ENCODE measurements at places on chromosomes 7 and 10.
A peak's percentile ranks its signal among the peaks of the same experiment; 100 is the strongest.

- DNase-seq, result no peak
Observed at GRCh38 chr10:33524966-33525365, 190.5 kb upstream of the NRP1 start.

GRCh38 chr10:52639652-52640051, 132.9 kb downstream of the MBL2 start:
- DNase-seq, result no peak

DNA sequence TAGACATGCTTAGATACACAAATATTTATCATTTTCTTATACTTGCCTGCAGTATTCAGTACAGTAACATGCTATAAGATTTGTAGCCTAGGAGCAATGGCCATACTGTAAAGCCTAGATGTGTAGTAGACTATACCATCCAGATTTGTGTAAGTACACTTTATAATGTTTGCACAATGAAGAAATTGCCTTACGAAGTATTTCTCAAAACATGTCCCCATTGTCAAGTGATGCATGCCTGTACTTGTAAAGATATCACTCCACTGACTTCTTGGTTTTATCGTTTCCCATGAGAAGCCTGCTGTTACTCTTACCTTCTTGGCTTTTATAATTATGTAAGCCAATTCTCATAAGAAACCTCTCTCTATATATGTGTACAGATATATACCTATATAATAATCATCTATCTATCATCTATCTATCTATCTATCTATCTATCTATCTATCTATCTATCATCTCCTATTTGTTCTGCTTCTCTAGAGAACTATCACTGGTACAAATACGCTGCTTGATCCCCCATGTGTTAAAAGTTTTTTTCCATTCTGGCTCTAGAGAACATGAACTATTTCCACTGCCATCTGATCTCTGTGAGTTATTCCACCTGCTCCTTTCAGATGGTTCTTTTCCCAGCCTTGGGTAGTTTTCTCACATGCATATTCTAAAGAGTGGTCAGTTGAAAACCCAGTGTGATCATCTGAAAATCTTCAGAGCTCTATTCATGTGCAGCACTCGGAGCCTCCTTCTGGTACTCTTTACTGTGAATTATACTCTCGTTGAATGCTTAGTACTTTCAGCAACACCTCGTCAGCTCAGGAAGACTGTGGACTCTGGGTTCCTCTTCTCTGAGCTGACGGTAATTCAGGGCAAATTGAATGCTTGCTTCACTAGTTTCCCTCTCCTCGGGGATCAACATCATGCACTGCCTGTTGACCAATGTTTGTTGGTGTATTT, 14.5 kb upstream of the VCL start:
- DNase-seq, result peak; percentile 75

- DNase-seq, result no peak
Observed at GRCh38 chr10:102066399-102067088, 1.4 kb downstream of the HPS6 start.

GRCh38 chr7:148135116-148135515, 455.4 kb upstream of the C7orf33 start:
- DNase-seq, result no peak

DNA sequence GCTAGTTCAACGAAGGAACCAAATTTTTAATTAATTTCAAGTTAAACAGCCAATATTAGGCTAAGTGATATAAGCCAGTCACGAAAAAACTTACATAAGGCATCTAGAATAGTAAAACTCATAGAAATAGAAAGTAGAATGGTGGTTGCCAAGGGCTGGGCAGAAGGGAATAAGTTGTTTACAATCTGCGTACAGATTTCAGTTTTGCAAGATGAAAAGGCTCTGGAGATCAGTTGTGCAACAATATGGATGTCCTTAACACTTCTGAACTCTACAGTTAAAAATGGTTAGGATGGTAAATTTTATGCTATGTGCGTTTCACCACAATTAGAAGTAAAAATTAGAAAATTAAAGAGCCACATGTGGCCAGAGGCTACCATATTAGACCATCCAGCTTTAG, 13.3 kb downstream of the SCRN1 start:
- DNase-seq, result no peak

DNA sequence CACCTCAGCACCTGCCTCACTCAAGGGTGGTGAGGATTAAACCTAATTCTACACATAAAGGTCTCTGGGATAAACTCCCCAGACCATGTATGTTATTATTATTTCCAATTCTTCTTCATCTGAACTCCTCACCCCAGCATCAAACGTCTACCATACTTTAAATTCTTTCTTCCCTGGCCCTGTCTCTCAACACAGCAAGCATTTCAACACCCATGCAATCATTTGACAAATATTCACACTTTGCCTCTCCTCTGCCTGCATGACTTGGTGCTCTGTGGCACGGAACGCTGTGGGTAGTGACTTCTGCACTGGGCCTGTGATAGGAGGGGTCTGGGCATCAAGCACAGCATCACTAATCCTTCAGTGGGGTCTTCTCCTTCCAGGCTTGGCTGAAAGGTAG, 490.8 kb downstream of the TNS3 start:
- no peak for DNase-seq

DNA sequence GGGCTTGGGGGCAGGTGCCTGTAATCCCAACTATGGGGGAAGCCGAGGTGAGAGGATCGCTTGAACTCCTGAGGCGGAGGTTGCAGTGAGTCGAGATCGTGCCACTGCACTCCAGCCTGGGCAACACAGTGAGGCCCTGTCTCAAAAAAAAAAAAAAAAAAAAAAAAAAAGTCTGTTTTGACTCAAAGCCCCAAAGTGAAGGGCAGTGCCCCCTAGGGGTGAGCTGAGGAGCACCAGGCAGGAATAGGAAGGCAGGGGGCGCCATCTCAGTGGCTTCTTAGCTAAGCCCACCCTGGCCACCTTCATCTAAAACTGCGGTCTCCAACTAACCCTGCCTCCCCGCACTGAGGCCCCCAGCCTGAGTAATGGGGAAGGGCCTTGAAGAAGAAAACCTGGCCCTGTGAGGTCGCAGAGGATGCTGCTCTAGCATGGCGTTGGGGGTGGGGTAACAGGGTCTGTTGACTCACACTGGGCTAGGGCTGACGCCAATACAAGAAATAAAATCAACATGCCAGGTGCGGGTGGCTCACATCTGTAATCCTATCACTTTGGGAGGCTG, 9.8 kb downstream of the PODXL start:
- peak; percentile 10 for DNase-seq

- DNase-seq, result no peak
Observed at GRCh38 chr10:80252296-80252887, 37.1 kb downstream of the MAT1A start.

- no peak for DNase-seq
Observed at GRCh38 chr10:75098902-75099673, 12.4 kb upstream of the SAMD8 start.

- DNase-seq, result no peak
Observed at GRCh38 chr7:2384354-2385243, 18.8 kb upstream of the CHST12 start.

GRCh38 chr7:102469972-102470825, 5.4 kb downstream of the LRWD1 start:
- DNase-seq, result no peak

DNA sequence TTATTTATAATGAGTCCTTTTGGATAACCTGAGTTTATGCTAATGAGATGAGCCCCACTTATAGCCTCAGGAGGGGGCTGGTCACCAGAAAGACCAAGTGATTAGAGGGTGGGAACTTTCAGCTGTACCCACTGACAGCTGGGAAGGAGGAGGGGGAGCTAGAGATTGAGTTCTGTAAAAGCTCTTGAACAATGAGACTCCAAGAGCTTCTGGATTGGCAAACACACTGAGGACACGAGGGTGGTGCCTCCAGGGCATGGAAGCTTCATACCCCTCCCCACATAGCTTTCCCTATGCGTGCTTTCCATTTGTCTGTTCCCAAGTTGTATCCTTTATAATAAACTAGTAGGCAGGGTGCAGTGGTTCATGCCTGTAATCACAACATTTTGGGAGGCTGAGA, 20.3 kb downstream of the MRPS24 start:
- DNase-seq, result no peak

GRCh38 chr10:12795315-12796110, 206.0 kb downstream of the CCDC3 start:
- DNase-seq, result no peak

DNA sequence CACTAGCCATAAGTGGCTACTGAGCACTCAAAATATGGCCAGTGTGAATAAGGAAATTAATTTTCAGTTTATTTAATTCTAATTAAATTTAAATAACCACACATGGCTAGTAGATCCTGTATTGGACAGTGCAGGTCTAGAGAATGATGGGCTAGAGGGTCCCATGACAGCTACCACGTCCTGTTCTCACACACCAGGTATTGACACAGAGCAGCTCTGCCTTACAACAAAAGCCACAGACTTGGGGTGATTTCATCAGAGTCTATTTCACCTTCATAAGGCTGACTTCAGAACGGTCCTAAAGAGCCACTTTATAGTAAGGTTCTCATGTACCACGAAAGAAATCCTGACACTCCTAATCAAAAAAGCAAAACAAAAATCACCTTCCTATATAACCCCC, 111.3 kb downstream of the UBE2H start:
- no peak for DNase-seq

DNA sequence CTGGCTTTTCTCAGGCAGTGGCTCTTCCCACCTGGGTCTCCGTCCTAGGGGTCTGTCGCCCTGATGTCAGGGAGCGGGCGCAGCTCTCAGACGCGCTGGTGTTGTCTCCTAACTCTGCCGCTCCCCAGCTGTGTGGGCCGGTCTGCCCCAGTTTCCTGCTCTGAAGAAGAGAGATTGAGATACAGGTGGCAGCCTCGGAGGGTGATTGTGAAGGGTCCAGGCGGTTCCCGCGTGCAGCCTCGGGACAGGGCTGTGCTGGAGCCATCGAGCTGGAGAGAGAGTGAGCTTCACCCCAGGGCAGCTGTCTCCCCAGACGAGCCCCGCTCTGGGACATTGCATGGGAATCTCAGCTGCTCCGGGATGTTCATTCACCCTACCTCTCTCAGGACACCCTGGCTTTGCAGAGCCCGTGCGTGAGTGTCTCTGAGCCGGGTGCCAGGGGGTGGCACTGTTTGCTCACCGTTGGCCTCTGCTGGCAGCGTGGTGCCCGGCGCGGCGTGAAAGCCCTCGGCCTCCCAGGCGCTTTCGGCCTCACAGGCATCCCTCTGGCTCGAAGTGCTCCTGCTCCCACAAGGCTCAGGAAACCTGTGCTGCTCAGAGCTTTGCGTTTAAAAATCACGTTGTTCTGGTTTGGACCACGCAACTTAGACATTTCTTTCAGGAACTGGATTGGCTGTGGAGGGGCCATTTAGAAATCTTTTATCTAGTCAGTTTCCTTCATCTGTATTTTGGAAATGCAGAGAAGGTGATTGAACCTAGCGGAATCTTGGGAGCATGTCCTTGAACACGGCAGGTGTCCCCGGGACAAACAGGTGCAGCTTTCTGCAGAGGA, 33.8 kb upstream of the ZFAND2A start:
- DNase-seq, result peak; percentile 82

GRCh38 chr7:142375710-142376313, 118.0 kb upstream of the PRSS58 start:
- peak; percentile 46 for DNase-seq

DNA sequence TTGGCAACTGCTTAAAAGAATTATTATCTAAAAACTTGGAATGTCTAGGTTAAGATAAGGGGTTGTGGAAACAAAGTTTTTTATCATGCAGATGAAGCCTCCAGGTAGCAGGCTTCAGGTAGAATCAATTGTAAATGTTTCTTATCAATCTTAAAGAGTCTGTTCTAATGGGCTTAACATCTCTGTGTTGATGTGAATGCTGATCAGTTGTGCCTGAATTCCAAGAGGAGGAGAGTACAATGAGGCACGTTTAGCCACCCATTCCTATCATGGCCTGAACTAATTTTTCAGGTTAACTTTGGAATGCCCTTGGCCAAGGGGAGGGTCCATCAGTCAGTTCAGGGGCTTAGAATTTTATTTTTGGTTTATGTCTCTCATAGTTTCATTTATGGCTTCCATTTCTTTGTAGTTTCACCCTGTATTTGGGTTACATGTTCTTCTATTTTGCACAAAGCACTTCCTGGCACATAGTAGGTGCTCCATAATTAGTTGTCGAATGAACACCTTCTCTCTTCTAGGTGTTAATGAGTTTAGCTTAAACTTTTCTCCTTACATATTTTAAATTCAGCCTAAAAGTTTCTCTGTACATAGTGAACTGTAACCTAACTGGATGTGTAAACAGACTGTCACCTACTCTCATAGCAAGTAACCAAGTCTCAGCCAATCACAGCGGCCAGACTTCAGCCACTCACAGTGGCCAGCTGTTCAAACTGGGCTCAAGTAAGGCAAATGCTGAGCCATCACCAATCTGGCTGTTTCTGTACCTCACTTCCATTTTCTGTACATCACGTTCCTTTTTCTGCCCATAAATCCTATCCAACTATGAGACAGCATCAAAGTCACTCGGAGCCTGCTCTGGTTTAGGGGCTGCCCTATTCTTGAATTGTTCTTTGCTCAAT, 34.7 kb downstream of the ALOX5 start:
- no peak for DNase-seq

- DNase-seq, result peak; percentile 93
Observed at GRCh38 chr10:72637398-72637857, 11.5 kb upstream of the MICU1 start.

GRCh38 chr7:50952544-50952943, 169.8 kb upstream of the GRB10 start:
- no peak for DNase-seq

DNA sequence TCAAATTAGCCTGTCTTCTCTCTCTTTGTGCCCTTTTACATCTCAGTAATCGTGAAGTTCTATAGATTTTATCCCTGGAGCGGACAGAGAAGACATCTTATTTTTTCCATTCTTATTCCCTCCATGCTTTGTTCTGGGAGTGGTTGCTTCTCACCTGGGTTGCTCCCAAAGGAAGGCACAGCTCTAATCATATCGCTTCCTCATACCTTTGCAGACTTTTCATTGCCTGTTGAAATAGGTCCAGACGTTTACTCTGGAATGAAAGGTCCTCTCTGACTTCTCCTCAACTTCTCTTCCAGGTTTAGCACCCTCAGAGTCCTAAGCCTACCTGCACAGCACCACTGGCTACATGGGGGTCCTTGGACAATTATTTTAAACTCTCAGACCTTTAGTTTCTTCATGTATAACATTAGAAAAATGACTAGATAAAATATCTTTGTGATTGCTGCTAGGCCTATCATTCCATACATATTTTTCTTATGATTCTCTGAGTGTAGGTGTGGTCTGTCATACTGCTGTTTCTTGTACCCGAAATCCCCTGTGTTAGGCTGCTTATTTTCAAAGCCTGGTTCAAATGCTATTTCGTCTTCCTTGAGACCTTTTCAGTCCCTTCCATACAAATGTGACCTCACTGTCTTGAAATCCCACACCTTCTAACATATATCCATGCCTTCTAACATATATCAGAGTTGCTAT, 418.1 kb downstream of the GFRA1 start:
- no peak for DNase-seq

- no peak for DNase-seq
Observed at GRCh38 chr7:67713451-67714056, 716.9 kb downstream of the TYW1 start.

Measured in HL-60 (cell line).